ENCODE measurements at places on chromosomes 5 and 9.

DNA sequence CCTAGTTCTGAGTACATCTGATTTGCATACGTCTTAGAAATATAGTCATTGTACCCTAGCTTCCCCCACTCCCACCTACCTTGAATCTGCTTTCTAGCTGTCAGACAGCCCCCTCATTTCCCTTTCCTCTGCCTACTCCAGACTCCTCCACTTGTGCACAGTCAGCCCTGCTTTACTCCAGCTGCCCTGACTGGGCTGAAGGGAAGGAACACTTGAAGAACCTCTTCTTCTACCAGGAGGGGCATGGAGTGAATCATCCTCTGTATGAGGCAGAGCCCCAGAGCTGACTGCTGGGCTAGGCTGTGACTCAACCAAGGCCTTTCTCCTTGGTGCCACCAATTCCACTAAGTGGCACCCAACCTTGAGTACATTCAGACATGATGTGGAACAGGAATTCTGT lies 18.1 kb upstream of the ZFR start:
- no peak for DNase-seq

- DNase-seq = peak; percentile 6
Observed at GRCh38 chr5:142720641-142721271, 34.9 kb upstream of the FGF1 start.

GRCh38 chr5:146761811-146762210 lies 116.7 kb downstream of the PPP2R2B start:
- DNase-seq = no peak

GRCh38 chr9:132414731-132415130 lies 4.7 kb downstream of the CFAP77 start:
- DNase-seq = no peak

DNA sequence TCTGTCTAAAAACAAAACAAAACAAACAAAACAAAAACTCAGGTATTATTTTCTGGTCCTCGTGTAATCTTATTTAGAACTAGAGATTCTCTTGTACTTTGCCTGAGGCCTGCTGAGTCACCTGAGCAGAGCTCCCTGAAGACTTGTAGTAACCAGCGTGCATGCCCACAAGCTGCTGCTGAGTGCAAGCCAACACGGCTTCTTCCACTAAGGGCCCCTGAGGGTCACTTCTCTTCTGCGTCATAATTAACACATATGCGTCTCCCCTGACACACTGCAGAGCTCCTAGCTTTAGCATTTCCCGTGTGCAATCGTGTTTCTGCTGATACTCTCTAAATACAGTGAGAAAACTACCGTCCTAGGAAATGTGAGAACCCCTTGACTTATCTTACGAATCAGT lies 10.9 kb upstream of the NDFIP1 start:
- no peak for DNase-seq

- no peak for DNase-seq
Observed at GRCh38 chr5:168401226-168401625, 85.0 kb upstream of the RARS1 start.

- DNase-seq = no peak
Observed at GRCh38 chr5:4929092-4929655, 211.0 kb upstream of the ADAMTS16 start.

DNA sequence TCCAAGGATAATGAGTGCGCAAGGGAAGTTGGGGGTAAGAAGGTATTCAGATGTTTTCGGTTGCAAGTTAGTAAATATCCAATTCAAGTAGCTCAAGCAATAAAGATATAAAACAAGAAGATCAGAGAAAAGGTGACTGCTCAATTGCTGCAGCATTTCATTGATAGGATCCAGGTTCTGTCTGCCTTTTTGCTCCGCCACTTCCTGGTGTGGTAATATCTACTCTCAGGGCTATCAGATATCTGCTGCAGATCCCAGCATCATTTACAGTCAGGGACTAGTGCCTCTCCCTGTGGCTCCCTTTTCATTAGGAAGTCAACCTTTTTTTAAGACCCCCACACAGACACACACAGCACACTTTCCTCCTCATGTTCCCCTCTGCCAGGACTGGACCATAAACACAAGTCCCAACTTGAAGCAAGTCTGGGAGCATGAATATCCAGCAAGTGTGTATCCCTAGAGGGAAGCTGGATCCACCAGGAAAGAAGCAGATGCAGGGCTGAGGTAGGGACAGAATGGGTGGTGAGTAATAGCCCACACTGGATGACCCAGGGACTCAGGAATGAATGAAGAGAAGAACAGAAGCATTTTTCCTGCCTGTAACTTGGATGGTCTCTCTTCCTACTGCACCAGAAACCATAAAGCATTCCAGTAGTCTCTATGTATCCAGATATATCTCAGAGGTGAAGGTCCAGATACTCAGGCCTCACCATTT lies 53.7 kb downstream of the ZNF622 start:
- DNase-seq = no peak

- DNase-seq = no peak
Observed at GRCh38 chr5:36279054-36279698, 22.5 kb downstream of the RANBP3L start.

- no peak for DNase-seq
Observed at GRCh38 chr9:115635680-115636383, 517.8 kb upstream of the PAPPA start.

- DNase-seq = no peak
Observed at GRCh38 chr5:52132053-52132452, 655.7 kb upstream of the ITGA1 start.

DNA sequence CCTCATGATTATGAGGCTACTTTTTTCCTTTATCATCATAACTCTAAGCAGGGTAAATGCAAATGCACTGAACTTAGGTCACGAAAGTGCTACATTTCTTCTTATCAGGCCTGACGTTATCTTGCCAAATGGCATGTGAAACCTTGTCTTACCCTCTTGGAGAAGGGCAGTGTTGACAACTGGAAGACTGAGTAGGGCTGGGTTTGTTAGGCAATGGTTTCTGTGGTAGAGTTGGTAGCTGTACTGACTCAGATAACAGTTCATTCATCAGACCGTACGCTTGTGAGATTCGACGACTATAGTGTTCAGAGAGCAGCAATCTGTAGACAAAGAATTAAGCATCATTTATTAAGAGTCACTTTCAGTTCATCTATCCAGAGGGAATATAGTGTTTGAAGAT lies 127.7 kb downstream of the CPLANE1 start:
- DNase-seq = no peak

DNA sequence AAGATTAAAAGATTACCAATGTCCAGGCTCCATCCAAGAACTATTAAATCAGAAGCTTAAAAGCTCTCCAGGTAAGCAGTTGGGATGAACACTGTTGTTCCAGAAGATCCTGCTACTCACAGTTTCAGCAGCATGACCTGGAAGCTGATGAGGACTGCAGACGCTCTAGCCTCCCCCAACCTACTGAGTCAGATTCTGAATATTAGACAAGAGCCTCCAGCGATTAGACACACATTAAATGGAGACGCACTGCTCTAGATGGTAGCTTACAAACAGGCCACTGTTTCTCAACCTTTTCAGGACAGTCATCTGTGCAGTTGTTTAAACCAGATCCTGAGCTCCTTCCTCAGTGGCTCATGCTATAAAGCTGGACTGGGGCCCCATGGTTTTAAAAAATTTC lies 54.3 kb downstream of the MTMR12 start:
- peak; percentile 14 for DNase-seq

DNA sequence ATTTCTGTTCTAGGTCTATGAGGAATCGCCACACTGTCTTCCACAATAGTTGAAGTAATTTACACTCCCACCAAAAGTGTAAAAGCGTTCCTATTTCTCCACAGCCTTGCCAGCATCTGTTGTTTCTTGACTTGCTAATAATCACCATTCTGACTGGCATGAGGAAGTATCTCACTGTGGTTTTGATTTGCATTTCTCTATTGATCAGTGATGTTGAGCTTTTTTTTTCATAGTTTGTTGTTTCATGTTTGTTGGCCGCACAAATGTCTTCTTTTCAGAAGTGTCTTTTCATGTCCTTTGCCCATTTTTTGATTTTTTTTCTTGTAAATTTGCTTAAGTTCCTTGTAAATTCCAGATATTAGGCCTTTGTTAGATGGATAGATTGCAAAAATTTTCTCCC lies 867.1 kb downstream of the DTWD2 start:
- DNase-seq = no peak

- no peak for DNase-seq
Observed at GRCh38 chr9:121285835-121286687, 18.1 kb downstream of the GSN start.

DNA sequence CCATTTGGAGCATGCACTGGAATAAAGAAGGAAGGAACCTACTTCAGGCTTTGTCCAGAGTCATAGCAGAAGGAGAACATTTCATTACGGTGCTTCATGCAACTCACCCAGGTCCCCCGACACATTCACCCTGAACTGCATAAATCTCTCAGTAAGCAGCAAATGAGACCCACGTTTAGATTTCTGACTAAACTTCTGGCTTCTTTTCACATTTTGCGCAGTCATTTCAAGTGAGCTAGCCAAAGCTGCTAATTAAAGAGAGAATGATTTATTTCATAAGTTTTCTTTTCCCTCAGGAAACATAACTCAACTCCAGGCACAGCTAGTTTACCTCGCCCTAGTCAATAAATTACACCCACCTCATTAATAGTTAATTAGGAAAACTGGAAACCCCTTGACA lies 88.6 kb upstream of the GAS1 start:
- DNase-seq = no peak

DNA sequence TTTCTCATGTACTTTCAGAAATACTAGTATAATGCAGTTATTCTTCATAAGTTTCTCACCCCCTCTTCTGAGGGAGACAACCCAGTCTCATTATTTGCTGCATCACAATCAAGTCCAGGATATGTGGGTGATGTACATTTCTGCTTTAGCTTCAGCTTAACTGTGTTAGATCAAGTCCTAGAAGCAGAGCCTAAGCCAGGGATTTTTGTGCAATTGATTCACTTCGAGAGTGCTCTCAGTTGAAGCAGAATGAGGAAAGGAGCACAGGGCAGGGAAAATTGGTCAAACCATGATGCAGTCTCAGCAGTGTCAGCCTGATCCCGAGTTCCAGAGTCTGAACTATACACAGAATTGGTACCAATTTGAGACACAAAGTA lies 15.1 kb downstream of the HNRNPK start:
- no peak for DNase-seq

GRCh38 chr5:141780240-141780951 lies 97.8 kb downstream of the PCDH1 start:
- DNase-seq = no peak

DNA sequence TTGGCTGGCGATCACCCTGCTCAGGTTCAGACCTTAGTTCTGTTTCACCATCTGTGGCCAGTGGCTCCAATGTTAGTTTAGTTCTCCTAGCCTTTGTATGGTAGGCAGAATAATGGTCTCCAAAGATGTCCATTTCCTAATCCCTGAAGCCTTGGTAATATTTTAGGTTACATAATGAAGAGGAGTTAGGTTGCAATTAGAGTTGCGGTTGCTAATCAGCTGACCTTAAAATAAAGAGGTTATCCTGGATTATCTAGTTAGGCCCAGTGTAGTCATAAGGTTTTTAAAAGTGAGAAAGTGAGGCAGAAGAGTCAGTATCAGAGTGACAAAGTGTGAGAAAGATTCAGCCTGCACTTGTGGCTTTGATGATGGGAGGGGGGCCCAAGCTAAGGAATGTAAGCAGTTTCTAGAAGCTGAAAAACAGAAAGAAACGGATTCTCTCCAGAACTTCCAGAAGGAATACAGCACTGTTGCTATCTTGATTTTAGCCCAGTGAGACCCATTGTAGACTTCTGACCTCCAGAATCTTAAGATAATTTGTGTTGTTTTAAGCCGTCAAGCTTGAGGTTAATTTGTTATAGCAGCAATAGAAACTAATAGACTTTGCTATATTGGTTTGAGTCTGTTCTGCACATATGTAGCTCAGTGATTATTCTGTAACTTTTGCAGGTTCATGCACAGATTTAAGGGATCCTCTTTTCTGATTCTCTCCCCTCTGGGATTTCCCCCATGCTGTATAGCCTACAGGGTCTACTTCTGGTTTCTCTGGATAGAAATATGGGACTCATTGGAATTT lies 21.6 kb downstream of the LNPEP start:
- no peak for DNase-seq

DNA sequence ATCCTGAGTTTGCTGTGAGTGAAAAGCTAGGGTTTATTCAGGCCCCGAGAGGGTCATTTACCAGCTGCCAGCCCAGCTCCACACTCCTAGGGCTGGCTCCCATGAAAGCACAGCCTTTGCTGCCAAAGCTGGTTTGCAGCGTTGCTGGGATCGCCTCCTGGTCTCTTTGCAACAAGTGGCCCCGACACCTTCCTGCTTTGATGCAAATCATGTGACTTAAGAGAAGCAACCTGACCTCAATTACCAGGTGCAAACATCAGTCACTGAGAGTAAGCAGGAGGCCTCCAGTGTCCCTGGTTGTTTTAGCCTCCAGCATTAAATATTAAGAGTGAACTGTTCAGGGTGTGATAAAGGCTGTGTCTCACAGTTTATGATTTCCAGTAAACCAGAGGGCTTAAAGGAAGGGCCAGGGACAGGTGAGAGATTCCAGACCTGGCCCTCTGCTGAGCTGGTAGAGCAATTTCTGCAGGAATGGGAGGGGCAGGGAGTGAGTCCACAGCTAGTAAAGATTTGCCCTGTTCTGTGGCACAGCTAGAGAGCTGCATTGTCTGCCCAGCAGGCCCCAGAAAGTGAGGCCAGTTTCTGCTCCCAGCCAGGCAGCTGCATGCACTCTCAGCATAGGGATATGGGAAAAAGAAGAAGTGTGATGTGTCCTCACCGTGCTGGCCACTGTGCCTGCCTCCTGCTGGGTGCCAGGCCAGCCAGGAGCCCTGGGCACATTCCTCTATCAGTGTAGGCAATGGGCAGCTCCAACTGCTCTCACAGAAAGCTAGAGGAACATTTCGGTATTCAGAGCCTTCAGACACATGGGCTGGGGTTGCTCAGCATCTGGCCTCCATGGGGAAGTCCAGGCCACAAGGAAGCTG lies 58.0 kb downstream of the SLC22A5 start:
- DNase-seq = peak; percentile 37

- no peak for DNase-seq
Observed at GRCh38 chr5:38373743-38374142, 115.4 kb downstream of the EGFLAM start.

- DNase-seq = no peak
Observed at GRCh38 chr9:12091865-12092527, 601.2 kb upstream of the TYRP1 start.

Data from NCI-H526 treated with DMSO at 0.1 percent for 48 hours (cell line).